Stimulated activated naive B cell treated with anti-CD40 and anti-IgM and Interleukin-4, amounts not matched to agents 10 μg/mL and 1 μg/mL and 100 μg/mL, for 72 hours (primary cell): ENCODE measurements at places on chromosomes 13 and 19.

- no peak overlapping the region for H3K27ac ChIP-seq
- no peaks in the 10 kb centered on the region for H3K36me3 ChIP-seq
- no peak for DNase-seq
- H3K4me3 ChIP-seq: no peak overlapping the region
- peaks cover 20% of the 10 kb centered on the region for H3K27me3 ChIP-seq
Measured at GRCh38 chr13:44068169-44068568, 188.5 kb downstream of the LACC1 start.

DNA sequence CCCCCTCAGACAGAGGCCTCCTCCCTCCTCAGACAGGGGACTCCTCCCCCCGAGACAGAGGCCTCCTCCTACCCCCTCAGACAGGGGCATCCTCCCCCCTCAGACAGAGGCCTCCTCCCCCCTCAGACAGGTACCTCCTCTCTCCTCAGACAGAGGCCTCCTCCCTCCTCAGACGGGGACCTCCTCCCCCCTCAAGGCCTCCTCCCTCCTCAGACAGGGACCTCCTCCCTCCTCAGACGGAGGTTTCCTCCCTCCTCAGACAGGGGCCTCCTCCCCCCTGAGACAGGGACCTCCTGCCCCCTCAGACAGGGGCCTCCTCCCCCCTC, 13.9 kb downstream of the C3 start:
- H3K4me3 ChIP-seq: no peak overlapping the region
- H3K27me3 ChIP-seq: peaks cover 37% of the 10 kb centered on the region
- H3K27ac ChIP-seq: no peak overlapping the region
- no peak for DNase-seq
- no peaks in the 10 kb centered on the region for H3K36me3 ChIP-seq
- peaks cover 9% of the 10 kb centered on the region for H3K4me1 ChIP-seq

GRCh38 chr19:41702171-41702651, 6.2 kb upstream of the CEACAM5 start:
- H3K4me1 ChIP-seq: peaks cover 16% of the 10 kb centered on the region
- no peak overlapping the region for H3K27ac ChIP-seq
- no peak for DNase-seq
- H3K27me3 ChIP-seq: peaks cover 43% of the 10 kb centered on the region

GRCh38 chr19:31937983-31938382, 407.4 kb upstream of the ZNF507 start:
- H3K27ac ChIP-seq: no peak overlapping the region
- H3K4me1 ChIP-seq: no peaks in the 10 kb centered on the region
- DNase-seq: no peak

DNA sequence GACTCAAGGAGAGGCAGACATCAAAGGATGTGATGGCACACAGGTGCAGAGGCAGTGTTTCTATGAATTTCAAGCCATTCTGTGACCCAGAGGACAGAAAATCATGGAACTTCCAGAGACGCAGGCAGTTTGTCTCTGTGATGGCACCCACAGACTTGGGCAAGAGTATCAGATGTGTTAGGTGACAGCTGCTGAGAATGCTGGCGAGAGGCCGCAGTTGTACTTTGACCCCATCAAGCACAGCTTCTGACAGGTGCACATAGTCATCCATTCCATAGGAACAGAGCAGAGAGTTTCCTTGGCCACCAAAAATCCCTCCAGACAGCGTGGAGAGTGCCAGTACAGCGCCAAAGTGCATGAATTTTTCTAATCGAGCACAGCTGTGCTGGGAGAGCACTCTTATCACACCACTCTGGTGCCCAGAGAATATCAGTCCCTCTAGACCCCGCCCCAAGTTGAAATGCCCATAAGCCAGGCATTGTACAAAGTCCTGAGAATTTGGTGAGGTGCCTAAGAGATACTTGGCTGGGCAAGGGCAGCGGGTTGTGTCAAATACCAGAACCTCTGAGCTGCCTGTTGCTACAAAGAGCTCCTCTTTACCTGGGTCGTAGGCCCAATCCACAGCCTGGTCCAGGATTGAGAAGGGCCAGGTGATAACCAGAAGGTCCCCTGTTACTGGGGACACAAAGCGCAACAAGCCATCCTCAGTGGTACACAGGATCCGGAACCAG, 12.4 kb downstream of the WDR87 start:
- no peak overlapping the region for H3K27ac ChIP-seq
- H3K4me1 ChIP-seq: peaks cover 4% of the 10 kb centered on the region

- H3K4me3 ChIP-seq: peak overlapping the region; percentile 94
- H3K4me1 ChIP-seq: peaks cover 35% of the 10 kb centered on the region
- peak overlapping the region; percentile 91 for H3K27ac ChIP-seq
- H3K36me3 ChIP-seq: peaks cover 27% of the 10 kb centered on the region
Measured at GRCh38 chr19:18202778-18203407, 949 bp downstream of the RAB3A start.

DNA sequence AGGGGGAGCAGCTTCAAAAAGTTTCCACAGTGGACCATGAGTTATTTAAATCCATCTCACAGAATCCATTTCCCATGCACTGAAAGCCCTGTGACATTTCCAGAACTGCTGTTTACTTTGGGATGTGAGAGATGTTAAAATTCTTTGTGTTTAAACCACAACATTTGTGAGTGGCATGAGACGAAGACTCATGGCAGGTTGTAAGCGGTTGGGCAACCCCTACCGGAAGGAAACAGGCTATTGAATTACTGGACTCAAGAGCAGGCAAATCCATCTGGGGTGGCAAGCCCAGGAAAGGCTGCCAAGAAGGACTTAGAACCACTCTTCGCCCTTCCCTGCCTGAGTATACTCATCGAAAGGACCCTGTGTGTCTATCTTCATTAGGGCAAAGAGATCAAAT, 22.3 kb upstream of the CLDN10 start:
- H3K27me3 ChIP-seq: peaks cover 29% of the 10 kb centered on the region
- H3K4me1 ChIP-seq: no peaks in the 10 kb centered on the region
- H3K4me3 ChIP-seq: no peak overlapping the region
- H3K36me3 ChIP-seq: peaks cover 5% of the 10 kb centered on the region

GRCh38 chr19:43691755-43692154, 21.8 kb upstream of the PLAUR start:
- H3K36me3 ChIP-seq: no peaks in the 10 kb centered on the region
- H3K4me1 ChIP-seq: no peaks in the 10 kb centered on the region
- H3K27me3 ChIP-seq: peaks cover 26% of the 10 kb centered on the region
- DNase-seq: no peak

GRCh38 chr19:46661020-46661731, at the start of gene DACT3:
TSS of gene DACT3 (minus strand) at chr19:46661182. CDS start at chr19:46661064, 118 bp downstream.
- H3K4me3 ChIP-seq: peak within 1 kb of the TSS; percentile 87
- H3K4me1 ChIP-seq: peaks cover 25% of the 10 kb centered on the region
- H3K36me3 ChIP-seq: peaks cover 12% of the 10 kb centered on the region
- H3K27me3 ChIP-seq: peaks cover 25% of the 10 kb centered on the region
- peak; percentile 100 for DNase-seq

- no peak for DNase-seq
- no peak overlapping the region for H3K4me3 ChIP-seq
- H3K4me1 ChIP-seq: peaks cover 9% of the 10 kb centered on the region
- H3K27ac ChIP-seq: no peak overlapping the region
- H3K36me3 ChIP-seq: peaks cover 15% of the 10 kb centered on the region
- H3K27me3 ChIP-seq: no peaks in the 10 kb centered on the region
Measured at GRCh38 chr13:29767006-29767405, 83.4 kb downstream of the UBL3 start.

GRCh38 chr19:53537521-53538377, at the start of gene ZNF331:
TSS of gene ZNF331 (plus strand) at chr19:53538145. CDS start at chr19:53569377, 31,232 bp downstream.
- H3K4me3 ChIP-seq: peak within 1 kb of the TSS; percentile 99
- peaks cover 19% of the 10 kb centered on the region for H3K36me3 ChIP-seq
- H3K4me1 ChIP-seq: peaks cover 23% of the 10 kb centered on the region
- H3K27ac ChIP-seq: peak within 1 kb of the TSS; percentile 100
- no peaks in the 10 kb centered on the region for H3K27me3 ChIP-seq

GRCh38 chr13:97119943-97120342, 102.2 kb upstream of the MBNL2 start:
- H3K4me3 ChIP-seq: no peak overlapping the region
- DNase-seq: no peak
- no peak overlapping the region for H3K27ac ChIP-seq
- H3K36me3 ChIP-seq: no peaks in the 10 kb centered on the region

DNA sequence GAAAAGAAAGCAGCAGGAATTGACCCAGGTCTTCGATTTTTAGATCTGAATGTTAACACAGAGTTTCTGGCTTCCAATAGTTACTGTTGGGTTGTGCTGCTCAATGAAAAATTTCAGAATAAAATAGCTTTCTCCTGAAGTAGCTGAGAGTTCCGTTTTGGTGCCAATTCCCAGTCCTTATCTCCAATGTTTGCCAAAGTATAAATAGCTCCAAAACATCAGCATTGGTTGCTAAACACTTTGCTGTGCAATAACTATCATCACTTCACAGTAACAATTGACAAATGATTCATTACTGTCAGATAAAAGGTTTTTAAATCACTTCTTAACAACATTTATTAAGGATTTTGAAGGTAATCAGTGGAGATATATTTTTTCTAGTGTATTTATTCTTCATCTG, 446.0 kb downstream of the PCDH20 start:
- H3K36me3 ChIP-seq: no peaks in the 10 kb centered on the region
- no peak overlapping the region for H3K27ac ChIP-seq
- no peaks in the 10 kb centered on the region for H3K4me1 ChIP-seq
- no peaks in the 10 kb centered on the region for H3K27me3 ChIP-seq
- H3K4me3 ChIP-seq: no peak overlapping the region

GRCh38 chr13:114027046-114027715, 53.3 kb upstream of the C13orf46 start:
- H3K27me3 ChIP-seq: no peaks in the 10 kb centered on the region
- DNase-seq: no peak

DNA sequence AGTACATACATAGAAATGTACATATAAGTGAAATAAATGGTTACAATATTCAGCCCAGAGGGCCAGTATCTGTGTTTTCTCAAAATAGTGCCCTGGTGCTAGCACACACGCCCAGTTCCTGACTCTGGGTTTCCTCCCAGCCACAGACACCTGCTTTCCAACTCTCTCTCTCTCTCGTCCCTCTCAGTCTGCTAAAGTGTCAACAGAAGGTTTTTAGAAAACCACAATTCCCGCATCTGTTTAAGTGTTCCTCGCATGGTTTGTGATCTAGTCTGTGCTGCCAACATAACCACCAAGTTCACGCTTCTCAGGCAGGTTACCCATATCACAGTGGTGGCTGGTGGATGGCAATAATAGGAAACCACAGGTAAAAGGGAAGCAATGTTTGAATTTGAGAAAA, 17.8 kb upstream of the UPF3A start:
- peaks cover 66% of the 10 kb centered on the region for H3K36me3 ChIP-seq
- peak overlapping the region; percentile 7 for H3K4me3 ChIP-seq
- no peak for DNase-seq
- H3K27me3 ChIP-seq: no peaks in the 10 kb centered on the region

DNA sequence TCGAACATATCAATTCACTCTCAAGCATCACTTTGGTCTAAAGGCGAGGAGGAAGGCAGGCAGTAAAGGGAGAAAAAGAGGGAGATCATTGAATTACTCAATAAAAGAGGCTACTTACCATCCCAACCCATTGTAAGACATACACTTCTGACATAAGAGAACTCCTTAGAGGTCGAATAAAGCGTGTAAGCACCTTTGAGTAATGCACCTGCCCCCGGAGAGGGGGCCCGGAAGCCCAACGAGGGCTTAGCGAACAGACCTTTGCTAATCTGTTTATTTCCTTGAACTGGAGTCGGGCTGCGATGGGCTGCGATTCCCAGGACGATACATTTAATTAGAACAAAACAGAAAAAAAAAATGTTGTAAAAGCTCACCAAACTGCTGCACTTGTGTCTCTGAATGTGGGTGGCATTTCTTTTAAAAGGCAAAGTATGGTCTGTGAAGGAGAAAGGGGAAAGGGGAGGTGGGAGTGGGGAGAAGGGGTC, 3.0 kb downstream of the ZC3H4 start:
- H3K27me3 ChIP-seq: no peaks in the 10 kb centered on the region
- H3K36me3 ChIP-seq: peaks cover 53% of the 10 kb centered on the region
- DNase-seq: no peak
- peak overlapping the region; percentile 91 for H3K4me3 ChIP-seq

GRCh38 chr13:46648166-46648607, 95.2 kb downstream of the LRCH1 start:
- H3K27ac ChIP-seq: no peak overlapping the region
- no peaks in the 10 kb centered on the region for H3K27me3 ChIP-seq
- peak; percentile 13 for DNase-seq
- peaks cover 3% of the 10 kb centered on the region for H3K36me3 ChIP-seq
- H3K4me1 ChIP-seq: peaks cover 55% of the 10 kb centered on the region

DNA sequence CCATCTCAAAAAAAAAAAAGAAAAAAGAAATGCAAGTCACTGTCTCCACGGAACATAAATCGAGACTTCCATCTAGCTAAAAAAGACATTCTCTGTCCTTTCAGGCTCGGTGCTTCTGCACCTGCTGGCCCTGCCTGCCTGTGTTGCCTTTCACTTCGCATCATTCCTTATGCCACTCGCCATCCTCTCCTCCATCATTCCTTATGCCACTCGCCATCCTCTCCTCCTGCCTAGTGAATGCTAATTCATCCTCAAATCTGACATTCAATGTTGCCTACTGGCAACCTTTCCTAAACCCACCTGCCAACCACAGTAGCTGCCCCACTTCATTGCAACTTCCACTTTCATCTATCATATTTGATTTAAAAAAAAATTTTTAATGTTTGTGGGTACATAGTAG, 36.7 kb downstream of the KCTD12 start:
- H3K27me3 ChIP-seq: peaks cover 3% of the 10 kb centered on the region
- no peaks in the 10 kb centered on the region for H3K36me3 ChIP-seq
- DNase-seq: no peak

GRCh38 chr13:27161423-27161822, 10.2 kb downstream of the USP12 start:
- peaks cover 69% of the 10 kb centered on the region for H3K4me1 ChIP-seq
- H3K27ac ChIP-seq: peak overlapping the region; percentile 20
- no peaks in the 10 kb centered on the region for H3K27me3 ChIP-seq
- peaks cover 12% of the 10 kb centered on the region for H3K36me3 ChIP-seq

GRCh38 chr13:113656831-113657671, 947 bp downstream of the ATP4B start:
- no peaks in the 10 kb centered on the region for H3K4me1 ChIP-seq
- no peak overlapping the region for H3K4me3 ChIP-seq
- H3K27me3 ChIP-seq: peaks cover 3% of the 10 kb centered on the region

GRCh38 chr13:81247711-81248110, 906.8 kb upstream of the SPRY2 start:
- H3K4me3 ChIP-seq: no peak overlapping the region
- no peaks in the 10 kb centered on the region for H3K4me1 ChIP-seq
- H3K36me3 ChIP-seq: no peaks in the 10 kb centered on the region
- H3K27me3 ChIP-seq: no peaks in the 10 kb centered on the region

GRCh38 chr13:43140985-43141384, 117.6 kb downstream of the DNAJC15 start:
- H3K27me3 ChIP-seq: peaks cover 14% of the 10 kb centered on the region
- DNase-seq: no peak
- no peak overlapping the region for H3K4me3 ChIP-seq
- no peaks in the 10 kb centered on the region for H3K36me3 ChIP-seq

DNA sequence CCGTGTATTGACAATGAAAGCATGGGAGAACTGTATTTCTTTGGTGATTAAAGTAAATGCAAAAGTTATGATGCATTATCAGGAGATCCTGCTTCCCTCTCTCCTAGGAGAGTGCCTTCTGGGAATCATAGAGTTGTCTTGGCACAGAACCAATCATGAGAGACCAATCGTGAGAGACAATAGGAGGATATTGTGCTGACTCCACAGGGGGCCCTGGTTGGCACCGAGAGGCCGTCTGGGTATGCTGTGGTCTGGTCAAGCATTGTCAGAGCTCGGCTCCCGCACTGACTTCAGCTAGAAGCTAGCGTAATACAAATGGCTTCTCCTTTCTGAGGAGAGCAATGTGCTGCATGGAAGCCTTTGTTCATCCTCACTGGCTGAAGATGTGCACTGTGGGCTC, 131.5 kb upstream of the GJB6 start:
- H3K36me3 ChIP-seq: no peaks in the 10 kb centered on the region
- H3K27ac ChIP-seq: no peak overlapping the region
- DNase-seq: no peak
- H3K4me1 ChIP-seq: no peaks in the 10 kb centered on the region
- H3K4me3 ChIP-seq: no peak overlapping the region
